ENCODE measurements at places on chromosomes 12 and 14.

- peak; percentile 64 for DNase-seq
Observed at GRCh38 chr12:6839482-6840201, 1.1 kb upstream of the GNB3 start.

- DNase-seq = no peak
Observed at GRCh38 chr12:116978791-116979508, 68.2 kb downstream of the FBXW8 start.

DNA sequence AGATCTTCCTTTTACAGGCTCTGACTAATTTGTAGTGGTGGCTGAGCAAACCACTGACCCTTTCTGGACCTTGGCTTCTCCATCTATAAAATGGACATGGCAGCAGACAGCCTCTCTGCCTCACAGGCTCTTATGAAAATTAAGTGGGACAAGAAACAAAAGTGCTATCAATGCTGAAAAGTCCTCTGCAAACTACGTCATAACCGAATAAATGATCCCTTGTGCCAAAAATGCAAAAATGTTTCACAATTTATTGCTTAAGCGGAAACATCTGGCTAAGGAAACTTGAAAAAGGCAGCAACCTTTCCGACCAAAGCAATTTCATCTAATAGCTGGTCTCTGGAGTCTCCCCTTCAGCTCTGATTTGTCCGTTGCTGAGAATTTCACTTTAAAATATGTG lies 108.5 kb upstream of the PLXNC1 start:
- no peak for DNase-seq

DNA sequence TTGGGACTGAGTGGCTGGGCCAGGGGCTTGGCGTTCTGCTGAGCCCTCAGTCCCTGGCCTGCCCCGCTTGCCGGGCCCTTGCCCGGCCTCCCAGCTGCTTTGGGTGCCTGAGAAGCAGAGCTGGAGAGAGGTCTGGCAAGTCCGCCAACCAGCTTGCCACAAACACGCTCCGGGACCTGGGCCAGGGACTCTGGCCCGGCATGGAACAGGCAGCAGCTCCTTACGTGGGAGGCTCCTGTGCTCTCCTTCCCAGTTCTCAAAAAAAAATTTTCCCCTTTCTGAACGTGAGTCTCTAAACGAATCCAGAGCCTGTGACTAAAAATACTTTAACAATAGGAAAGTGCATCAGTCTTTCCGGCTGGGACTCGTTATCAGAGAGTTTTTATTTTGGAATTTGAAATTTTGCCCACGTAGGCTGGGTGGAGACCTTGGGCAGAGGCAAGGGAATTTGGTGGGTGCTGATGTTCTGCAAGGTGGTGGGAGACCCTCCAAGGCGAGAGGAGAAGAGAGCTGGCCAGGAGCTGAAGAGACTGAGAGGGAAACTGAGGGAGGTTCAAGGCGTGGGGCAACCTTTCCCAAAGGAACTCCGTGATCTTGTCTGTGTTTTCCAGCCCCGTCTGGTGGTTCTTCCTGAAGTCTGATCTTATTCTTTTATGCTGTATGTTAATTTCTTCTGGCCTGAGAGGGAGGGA lies 6.8 kb upstream of the NR4A1 start:
- no peak for DNase-seq

DNA sequence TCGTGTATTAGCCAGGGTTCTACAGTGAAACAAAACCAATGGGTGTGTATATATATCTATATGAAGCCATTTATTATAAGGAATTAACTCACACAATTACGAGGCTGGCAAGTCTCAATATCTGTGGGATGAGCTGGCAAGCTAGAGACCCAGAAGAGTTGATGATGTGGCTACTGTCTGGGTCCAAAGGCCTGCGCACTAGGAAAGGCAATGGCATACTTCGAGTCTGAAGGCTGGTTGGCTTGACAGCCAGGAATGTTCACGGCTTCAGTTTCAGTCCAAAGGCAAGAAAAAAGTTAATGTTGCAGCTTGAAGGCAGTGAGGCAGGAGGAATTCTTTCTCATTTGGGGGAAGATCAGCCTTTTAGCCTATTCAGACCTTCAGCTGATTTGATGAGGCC lies 893.3 kb upstream of the LRFN5 start:
- DNase-seq = no peak

DNA sequence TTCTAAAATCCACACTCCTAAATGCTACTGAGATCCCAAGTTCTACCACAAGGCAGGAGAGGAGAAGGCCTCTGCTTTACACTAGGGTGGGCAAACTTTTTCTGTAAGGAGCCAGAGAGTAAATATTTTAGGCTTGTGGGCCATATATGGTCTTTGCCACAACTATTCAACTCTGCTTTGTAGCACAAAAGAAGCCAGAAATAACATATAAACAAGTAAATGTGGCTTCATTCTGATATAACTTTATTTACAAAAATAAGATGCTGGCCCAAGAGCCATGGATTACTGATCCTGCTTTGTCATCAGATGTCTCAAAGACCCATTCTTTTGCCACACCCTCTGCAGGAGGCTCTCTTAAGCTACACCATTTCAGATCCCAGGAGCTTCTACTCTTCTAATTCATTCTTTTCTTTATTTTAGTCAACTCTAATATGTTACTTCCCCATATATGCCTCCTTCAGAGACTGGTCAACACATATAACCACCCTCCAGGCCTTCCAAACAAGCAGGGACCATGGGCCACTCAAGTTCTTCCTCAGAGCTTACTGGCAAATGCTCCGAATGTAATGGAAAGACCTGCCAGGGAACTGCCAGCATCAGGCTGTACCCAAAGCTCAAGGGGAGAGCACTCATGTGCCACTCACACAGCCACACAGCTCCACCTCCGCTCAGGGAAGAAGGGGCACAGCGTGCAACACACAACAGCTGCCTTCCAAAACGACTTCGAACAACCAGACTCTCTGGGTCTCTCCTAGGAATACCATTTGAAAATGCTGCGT lies 15.6 kb downstream of the APPL2 start:
- no peak for DNase-seq

DNA sequence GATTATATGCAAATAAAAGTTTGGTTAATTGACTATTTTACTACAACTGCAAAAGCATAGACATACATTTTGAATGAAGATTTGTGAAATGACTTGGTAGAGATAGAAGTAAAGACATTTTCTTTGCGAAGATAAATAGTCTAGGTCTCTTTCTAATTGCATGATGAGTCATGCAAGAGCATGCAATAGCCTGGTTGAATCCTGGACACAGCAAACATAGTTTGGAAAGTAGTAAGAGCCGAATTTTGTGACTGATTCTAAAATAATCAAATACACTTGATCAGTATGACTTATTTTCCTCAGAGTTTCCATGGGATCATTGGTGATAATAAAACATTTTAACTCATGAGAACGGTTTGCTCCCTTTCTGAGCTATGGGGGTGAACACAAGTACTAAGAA lies 27.7 kb upstream of the CAND1 start:
- no peak for DNase-seq

- no peak for DNase-seq
Observed at GRCh38 chr14:68970038-68970612, 9.0 kb downstream of the ACTN1 start.

DNA sequence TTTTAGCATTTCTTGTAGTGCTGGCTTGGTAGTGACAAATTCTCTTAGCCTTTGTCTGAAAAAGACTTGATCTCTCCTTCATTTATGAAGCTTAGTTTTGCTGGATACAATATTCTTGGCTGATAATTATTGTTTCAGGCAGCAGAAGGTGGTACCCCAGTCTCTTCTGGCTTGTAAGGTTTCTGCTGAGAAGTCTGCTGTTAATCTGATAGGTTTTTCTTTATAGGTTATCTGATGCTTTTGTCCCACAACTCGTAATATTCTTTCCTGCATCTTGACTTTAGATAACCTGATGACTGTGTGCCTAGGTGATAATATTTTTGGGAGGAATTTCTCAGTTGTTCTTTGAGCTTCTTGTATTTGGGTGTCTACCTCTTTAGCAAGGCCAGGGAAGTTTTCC lies 41.2 kb downstream of the AEBP2 start:
- no peak for DNase-seq

DNA sequence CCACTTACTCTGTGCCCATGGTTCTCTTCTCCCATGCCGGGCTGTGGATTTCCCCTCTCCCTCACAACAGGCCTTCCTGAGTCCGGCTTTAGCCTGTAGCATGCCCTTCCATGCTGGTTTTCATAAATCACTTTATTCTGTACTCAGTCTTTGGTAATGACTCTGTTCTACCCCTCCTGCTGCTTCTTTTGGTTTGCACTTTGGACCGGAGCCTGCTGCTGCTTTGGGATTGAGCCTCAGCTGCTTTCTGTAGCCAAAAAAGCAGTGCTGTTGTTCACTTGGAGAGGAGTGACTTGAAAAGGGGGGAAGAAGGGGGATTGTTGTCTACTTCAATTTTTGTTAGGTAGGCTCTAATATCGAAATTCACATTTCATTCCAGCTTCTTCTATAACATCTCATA lies 8.5 kb upstream of the SLC6A13 start:
- DNase-seq = no peak

- DNase-seq = peak; percentile 30
Observed at GRCh38 chr12:121400332-121401139, 618 bp downstream of the RNF34 start.

DNA sequence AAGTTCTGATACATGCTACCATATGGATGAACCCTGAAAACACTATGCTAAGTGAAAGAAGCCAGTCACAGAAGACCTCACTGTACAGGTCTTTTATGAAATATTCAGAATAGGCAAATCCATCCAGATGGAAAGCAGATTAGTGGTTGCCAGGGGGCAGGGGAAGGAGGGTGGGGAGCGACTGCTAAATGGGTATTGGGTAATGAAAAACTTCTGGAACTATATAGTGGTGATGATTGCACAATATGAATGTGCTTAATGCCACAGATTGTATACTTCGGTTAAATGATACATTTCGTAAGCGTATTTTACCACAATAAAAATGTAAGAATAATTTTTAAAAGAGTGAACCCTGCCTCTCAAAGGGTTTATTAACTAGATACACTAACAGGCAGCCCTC lies 11.8 kb upstream of the KSR2 start:
- DNase-seq = no peak
